HCT116 (cell line): ENCODE measurements at places on chromosomes 16 and 17.
A peak's percentile ranks its signal among the peaks of the same experiment; 100 is the strongest.

DNA sequence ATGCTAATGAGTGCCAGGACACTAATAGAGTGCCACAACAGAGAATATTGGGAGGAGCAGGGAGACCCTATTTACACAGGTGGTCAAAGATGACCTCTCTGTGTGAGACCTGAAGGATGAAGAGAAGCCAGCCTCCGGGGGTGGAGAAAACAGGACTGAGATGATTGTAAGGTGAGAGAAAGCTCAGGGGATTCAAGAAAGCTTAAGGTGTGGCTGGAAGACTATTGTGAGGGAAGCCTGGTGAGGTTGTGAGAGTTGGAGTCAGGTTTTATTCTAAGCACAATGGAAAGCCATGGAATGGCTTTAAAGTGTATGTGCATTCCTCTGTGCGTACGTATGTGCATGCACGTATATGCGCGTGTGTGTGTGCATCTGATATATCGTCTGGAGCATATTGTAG lies 10.4 kb upstream of the MARCHF10 start:
- no peak for DNase-seq

DNA sequence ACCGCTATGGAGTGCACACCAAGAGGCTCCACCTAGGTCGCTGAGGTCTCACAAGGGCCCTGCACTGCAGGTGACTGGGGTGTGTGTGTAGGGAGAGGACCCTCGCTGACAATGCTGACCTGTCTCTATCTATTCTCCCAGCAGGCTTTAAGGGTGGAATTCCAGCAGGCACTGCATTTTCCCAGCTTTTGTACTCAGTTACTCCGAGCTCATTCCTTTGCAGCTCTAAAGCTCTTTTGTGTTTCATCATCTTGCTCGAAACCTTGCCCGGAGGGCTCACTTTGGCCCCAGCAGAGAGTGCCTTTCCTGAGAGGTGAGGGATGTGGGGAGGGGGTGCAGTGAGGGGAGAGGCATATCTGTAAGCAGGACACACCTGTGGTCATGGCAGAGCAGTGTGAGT lies 39.3 kb downstream of the SMPD3 start:
- DNase-seq = no peak

GRCh38 chr16:9061358-9061813 lies 30.1 kb upstream of the HAPSTR1 start:
- no peak for DNase-seq

- DNase-seq = no peak
Measured at GRCh38 chr16:85900027-85900792, 1.2 kb downstream of the IRF8 start.

DNA sequence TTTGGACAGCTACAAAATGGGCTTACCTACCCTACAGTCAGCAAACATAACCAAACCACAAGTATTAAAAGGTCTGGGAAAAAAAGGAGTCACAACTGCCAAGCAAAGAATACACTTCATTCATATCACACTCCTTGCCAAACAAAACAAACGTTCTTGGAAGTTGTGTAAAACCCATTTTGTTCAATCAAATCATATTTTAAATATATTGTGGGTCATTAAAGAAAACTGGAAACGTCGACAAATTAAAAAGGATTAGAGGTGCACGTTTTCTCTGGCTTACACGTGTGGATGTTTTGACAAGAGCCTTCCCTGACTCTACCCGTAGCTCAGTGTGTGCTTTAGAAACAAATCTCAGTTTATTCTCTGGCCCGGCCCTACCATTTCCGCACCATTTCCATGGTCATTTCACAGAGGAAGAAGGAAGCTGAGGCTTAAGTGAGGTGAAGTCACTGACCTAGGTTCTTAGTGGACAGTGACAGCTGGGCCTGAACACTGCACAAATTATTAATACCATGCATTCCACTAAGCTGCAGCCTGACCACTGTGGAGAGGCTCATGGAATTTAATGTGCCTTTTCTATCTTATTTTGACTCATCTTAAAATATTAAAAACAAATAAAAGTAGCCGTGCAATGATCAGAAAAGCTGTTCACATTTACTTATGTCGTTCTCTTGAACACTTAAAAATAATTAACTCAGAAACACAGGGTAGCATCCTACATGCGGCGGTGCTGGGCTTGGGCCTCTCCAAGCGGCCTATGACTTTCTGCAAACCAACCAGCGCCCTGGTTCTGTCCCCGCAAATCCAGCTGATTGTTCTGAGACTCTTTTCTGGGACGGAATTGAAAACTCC lies 968 bp downstream of the CEP112 start:
- no peak for DNase-seq

GRCh38 chr17:81012574-81013447 lies 21.2 kb downstream of the CHMP6 start:
- no peak for DNase-seq

GRCh38 chr17:44230140-44230539 lies 10.7 kb upstream of the UBTF start:
- DNase-seq = no peak

DNA sequence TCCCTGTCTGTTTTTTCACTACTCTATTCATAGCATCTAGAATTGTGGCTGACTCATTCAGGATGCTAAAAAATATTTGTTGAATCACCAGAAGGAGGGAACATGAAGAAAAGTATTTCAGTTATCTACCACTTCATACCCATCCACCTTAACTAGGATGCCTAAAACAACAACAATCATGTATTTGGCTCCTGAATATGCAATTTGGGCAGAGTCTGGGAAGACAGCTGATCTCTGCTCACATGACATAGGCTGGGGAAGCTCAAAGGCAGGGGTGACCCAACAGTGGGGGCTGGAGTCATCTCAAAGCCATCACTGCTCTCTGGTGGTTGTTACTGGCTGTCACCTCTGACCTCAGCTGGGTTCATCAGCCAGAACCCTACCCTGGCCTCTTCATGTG lies 80.1 kb upstream of the RPL38 start:
- no peak for DNase-seq

DNA sequence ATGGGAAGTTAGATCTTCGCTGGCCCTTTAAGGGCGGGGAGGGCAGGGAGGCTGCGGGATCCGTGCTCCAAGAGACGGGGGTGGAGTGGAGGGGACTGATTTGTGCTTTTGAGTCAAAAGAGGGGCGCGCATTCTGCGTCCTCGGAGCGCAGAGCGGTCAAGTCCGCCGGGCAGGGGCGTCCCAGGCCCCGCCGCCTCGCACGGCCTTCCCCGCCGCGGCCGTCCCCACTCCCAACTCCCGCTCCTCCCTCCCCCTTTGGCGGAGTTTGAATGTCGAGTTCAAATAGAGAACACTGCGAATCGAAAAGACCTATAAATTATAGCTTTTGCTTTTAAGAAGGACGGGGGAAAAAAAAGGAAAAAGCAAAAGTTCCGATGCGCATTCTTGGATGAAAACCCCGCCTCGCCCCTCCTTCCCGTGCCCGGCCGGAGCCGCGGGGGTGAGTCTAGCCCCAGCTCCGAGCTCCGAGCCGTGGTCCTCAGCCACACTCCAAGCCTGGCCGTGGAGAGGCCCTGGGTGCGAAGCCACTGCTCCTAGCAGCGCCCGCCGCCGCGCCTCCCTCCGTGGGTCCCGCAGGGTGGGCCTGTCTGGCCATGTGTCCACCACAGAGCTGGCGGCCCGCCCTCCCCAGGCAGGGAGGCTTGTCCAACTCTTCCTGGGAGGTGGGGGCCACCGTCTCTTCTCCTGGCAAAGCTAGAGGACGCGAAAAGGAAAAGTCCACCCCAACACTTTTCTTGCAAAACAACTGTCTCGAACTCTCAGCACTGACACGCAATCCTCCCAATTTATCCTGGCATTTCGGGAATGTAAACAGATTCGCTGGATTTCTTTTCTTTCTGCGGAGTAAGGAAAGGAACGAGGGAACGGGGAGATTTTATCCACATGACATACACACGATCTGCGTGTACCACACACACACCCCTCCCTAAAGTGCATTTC lies 3.6 kb downstream of the CBX8 start:
- DNase-seq = no peak

DNA sequence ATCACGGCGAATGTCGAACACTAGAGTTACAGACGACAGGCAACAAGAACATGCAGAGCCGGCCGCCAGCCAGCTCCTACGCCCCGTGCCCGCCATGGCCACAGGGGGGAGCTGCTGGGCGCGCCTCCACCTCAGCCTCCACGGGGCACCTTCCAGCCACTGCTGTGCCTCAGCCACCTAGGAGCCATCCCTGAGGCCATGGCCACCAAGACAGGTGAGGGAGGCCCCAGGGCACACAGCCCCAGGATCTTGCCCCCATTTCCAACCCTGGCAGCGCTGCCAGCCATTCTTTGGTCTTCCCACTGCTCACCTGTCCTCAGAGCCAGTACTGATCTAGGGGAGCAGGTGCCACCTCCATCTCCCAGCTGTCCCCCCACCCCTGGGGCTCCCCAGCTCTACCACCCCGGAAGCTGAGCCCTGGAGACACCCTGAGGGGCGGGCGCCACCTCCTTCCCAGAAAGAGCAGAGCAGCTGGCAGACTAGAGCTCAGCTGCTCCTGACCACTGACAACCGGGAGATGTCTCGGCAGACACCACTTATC lies 11.8 kb downstream of the GNPTG start:
- DNase-seq = peak; percentile 23

DNA sequence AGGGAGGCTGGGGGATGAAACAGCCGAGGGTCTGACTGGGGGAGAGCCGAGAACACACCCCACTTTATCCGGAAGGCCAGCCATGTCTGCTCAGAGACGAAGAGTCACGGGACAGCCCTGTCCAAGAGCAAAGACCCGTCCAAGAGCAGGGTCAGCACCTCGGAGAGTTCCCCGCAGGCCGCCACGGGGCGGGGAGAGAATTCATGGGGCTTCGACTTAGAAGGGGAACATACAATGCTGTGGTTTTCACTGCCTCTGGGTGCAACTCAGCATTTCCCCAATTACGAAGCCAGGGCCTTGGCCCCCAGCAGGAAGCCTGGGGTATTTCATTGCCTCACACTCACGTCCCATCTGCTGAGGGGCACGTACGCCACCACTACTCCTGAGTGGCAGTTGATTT lies 59.3 kb downstream of the JPH3 start:
- DNase-seq = no peak

GRCh38 chr16:49604602-49605001 lies 231.0 kb downstream of the C16orf78 start:
- no peak for DNase-seq

DNA sequence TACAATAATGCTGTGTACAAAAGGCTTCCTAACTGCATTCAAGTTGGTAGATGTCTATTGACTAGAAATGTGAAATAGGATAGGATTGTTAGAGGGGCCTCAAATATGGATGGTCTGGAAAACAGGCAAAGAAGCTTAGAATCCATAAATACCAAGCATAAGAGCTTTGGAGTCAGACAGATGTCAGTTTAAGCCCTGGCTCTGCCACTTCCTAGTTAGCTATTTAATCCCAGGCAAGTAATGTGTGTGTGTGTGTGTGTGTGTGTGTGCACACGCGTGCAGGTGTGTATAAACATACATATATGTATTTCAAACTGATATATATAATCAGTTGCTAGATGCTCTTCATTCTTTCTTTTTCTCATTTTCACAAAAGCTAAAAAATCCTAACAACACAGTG lies 66.7 kb downstream of the MMD start:
- DNase-seq = no peak

- no peak for DNase-seq
Measured at GRCh38 chr16:87166934-87167333, 150.3 kb downstream of the C16orf95 start.

- no peak for DNase-seq
Measured at GRCh38 chr16:27792486-27793248, 242.7 kb downstream of the KATNIP start.

DNA sequence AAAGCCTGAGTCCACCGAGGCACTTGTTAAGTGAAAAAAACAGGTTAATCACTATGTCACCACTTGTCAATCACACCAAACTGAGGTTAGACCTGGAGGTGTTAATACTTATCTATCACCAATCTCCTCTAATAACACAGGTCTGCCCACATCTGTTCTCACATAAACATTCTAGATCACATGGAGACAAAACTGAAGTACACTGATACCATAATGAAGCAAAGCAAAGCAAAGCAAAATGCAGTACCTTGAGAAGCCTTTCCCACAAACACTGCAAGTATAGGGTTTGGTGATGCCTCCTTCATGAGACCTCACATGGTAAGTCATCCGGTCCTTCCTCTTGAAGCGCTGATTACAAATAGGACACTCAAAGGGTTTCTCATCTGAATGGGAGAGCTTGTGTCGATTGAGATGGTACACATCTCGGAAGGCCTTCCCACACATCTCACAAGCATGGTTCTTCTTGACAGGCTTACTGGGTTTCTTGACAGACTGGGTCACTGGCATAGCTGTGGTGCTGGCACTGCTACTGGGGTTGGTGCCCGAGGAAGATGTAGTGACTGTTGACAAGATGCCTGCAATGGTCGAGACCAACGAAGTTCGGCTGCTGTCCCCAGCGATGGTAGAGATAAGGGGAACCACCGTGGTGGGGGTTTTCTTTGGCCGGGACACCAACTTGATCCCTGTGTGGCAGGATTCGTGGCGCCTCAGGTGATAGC lies 5.4 kb downstream of the VEZF1 start:
- no peak for DNase-seq

DNA sequence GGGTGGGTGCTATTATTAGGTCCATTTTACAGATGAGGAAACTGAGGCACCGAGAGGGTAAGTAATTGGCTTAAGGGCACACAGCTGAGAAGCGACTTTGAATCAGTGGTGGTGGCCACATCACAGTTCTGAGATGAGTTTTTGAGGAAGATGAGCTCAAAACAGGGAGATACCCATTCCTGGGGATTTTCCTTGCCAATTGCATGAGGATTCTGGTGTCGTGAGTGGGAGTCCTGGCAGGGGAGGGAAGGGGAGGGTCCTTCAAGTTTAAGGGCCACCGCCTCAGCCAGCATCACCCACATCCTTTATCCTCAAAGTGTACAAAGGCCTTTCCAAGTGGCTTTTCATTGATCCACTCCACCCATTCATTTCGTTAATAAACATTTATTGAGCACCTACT lies 45.3 kb downstream of the IL21R start:
- no peak for DNase-seq

DNA sequence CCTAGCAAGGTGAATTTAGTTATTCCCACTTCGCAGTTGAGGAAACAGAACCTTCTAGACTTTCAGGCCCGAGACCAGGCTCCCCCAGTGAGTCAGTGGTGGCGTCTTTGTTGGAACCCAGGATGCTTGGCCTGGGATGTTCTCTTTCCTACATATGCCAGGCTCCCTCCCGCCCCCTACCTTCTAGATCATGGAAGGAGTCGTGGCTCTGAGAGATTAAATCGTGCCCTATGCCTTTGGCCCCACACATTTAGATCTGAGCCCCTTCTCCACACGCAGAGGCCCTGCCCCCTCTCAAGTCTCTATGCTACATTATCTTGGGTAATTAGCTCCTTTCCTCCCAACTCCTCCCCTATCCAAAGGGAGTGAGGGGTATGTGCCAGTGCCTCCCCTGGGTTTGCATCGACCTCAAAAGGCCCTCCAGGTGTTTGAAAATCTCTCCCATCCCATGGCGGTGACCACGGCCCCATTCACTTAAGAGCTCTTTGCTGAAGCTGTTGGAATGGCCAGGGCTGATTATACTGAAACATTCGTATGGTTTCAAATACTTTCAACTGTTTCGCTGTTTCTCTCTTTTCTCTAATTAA lies 3.0 kb downstream of the NGFR start:
- DNase-seq = no peak

- no peak for DNase-seq
Measured at GRCh38 chr16:3036726-3037315, at the start of gene BICDL2. BICDL2 (minus strand) TSS chr16:3036944; CDS start chr16:3035496, 1,448 bp downstream.

- DNase-seq = no peak
Measured at GRCh38 chr16:20181416-20181815, 107.7 kb upstream of the GPR139 start.
